Smooth muscle cell of the umbilical artery (primary cell): ENCODE measurements at places on chromosomes 12 and 14. TPM values are rescaled to one million over a fixed set of nuclear protein-coding genes. Genes with fewer than 3 reads are reported as not detected.

Gene ATL1
- total RNA-seq: 5.6 and 5.7 TPM in 2 replicates

Gene SLC39A2
- total RNA-seq: 0.30 TPM in 1 of 2 replicates, not detected in the other

Gene OS9
- 386 and 569 TPM in 2 replicates for total RNA-seq

Gene KRT79
- not detected in 2 replicates for total RNA-seq

Gene P2RX7
- total RNA-seq: 0.28 and 0.89 TPM in 2 replicates

Gene LALBA
- total RNA-seq: not detected in 2 replicates

Gene GLIPR1L1
- total RNA-seq: not detected in 2 replicates

Gene ZFHX2
- total RNA-seq: 0.30 and 0.97 TPM in 2 replicates

Gene IL22
- not detected in 2 replicates for total RNA-seq

Gene SDR9C7
- total RNA-seq: not detected in 2 replicates

Gene PLEKHH1
- total RNA-seq: 1.0 and 1.5 TPM in 2 replicates
